ENCODE measurements at places on chromosomes 7 and 10.

DNA sequence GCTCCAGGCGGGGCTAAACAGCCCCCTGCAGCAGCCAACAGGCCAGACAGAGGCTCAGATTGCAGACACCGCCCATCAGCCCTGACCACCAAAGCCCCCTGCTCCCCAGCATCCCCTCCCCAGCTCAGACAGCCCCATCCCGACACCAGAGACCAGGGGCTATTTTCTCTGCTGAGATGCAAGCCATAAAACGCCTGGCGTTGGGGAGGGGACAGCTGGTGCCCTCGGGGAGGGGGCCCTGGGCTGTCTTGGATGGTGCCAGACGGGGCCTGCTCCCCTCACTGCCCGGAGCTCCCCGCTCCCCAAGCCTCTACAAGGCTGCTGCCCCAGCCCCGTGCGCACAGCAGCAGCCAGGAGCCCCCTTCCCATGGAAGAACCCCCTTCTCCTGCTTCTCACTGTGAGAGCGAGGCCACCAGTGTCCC is 31.8 kb downstream of the GET4 start:
- no peak for DNase-seq

- DNase-seq: no peak
Observed at GRCh38 chr7:115937960-115938359, 92.6 kb downstream of the TFEC start.

- no peak for DNase-seq
Observed at GRCh38 chr7:111459757-111460280, 102.5 kb downstream of the IMMP2L start.

DNA sequence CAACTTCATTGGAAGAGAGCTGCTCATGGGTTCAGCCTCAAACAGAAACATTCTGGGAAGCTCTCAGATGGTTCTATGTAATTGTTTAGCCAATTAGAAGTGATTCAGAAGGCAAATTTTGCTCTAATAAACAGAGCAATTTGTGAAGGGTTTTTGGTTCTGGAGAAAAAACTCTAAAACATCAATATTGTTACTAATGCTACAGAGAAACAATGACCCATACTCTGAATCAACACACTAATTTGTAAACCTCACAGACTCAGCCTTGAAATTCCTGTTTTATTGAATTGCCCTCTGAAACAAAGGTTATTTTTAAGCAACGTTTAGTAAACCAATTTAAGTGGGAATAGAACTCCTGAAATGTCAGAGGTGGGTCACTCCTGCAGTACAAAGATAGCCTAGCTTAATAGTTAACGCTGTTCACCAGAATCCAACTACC is 171.6 kb upstream of the SVIL start:
- DNase-seq: no peak

- DNase-seq: no peak
Observed at GRCh38 chr10:131089861-131090260, 221.7 kb downstream of the TCERG1L start.

DNA sequence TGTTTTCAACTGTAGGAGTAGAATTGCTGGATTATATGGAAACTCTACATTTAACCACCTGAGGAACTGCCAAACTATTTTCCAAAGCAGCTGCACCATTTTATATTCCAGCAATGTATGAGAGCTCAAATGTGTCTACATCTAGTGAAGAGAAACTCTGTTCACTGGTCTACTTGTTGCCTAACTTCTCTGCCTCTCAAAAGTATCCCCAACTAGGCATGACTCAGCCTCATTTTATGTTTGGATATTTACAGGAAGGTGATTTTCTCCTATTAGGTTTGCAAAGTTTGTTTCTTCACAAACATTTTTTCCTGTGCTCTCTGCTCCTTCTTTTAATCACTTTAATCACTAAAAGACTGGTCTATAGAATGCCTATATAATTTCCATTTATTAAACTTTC is 37.1 kb upstream of the SRI start:
- DNase-seq: no peak

DNA sequence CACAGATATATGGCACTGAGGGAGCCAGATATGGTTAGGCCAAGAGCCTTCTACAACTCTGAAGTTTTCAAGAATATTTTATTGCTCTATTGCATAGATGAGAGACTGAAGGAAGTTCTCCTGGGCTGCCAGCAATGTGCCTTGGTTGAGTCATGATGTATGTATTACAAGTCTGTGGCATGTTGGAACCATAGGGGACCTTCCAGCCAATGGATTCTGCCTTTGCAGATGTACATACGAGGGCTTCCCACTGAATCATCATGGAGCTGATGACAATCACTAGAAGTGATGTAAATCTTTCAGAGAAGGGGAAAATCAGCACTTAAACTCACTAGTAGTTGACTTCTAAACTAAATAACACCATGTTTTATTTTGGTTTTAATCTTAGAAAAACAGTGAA is 419.5 kb downstream of the PHTF2 start:
- no peak for DNase-seq

- DNase-seq: peak; percentile 62
Observed at GRCh38 chr10:323651-324293, 188.5 kb downstream of the ZMYND11 start.

- DNase-seq: no peak
Observed at GRCh38 chr7:47604496-47604890, 22.6 kb upstream of the TNS3 start.

GRCh38 chr7:1224086-1224716 is 8.5 kb upstream of the UNCX start:
- DNase-seq: no peak

DNA sequence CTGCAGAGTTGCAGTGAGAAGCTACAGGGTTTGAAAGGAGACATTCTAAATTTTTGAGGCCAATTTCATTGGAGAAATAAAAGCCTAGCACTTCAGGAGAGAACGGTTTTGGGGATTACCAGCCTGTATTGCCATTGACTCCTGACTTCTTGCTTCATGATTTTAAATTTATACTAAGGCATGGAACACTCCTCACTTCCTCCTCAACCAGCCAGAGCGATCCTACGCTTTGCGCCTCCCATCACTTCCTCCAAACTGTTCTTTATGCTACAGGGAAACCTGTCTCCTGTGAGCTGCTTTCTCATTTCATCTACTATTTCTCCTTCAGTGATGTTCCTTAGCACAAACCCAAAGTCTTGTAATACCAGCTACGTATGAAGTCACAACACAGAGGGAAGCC is 495.1 kb downstream of the SUGCT start:
- no peak for DNase-seq

DNA sequence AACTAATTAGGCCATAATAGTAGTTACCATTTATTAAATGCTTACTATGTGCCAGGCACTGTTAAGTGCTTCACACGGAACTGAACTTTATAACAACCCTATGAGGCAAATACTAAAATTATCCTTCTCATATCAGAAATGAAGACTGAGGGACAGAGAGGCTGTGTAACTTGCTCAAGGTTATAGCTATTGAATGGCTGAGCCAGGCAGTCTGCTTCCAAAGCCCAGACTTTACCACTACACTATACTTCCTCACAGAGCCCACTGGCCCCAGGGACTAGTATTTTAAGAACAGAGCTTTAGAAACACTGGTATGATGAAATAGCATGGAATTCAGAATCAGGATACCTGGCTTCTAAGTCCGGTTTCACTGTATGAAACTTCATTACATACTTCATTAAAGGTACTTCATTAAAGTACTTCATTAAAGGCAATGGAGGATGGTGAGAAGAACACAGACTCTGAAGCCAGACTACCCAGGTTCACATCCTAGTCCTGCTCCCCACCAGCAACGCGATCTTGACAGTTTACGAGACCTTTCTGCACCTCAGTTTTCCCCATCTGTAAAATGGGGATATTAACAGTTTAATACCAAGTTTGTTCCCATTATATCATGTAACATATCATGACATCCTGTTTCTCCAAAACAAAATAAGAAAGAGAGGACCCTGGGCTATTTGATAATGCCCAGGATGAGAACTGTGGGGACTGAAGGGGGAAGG is 19.6 kb downstream of the ANXA11 start:
- no peak for DNase-seq

- no peak for DNase-seq
Observed at GRCh38 chr7:147436718-147437117, 1153.8 kb upstream of the C7orf33 start.

DNA sequence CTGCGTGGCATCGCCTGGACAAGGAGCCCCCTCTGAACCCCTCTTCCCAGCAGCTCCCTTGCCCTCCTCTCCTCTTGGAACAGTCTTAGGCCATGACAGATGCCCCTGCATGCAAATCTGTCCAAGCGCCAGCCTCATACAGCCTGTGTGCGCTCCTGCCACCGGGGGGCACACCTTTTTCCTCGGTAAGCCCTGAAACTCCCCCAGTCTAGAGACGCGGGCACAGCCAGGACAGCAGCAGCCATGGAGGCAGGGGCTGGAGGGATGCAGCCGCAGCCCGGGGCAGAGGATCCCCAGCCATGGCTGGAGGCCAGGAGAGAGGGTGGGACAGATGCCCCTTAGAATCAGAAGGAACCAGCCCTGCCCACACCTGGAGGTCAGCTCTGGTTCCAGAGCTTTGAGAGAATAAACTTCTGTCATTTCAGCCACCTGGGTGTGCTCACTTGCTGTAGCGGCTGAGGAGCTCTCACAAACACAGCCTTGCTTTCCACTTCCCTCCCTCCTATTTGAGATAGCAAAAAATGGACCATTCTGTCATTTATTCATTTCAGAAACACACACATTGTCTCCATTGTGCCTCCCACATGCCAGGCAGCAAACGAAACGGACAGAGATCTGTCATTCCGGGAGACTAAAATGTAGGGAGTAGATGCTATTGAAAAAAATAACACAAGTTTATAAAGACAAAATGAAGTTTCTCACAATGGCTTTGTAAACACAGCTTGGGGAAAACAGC is 241.5 kb downstream of the WDR37 start:
- DNase-seq: no peak

DNA sequence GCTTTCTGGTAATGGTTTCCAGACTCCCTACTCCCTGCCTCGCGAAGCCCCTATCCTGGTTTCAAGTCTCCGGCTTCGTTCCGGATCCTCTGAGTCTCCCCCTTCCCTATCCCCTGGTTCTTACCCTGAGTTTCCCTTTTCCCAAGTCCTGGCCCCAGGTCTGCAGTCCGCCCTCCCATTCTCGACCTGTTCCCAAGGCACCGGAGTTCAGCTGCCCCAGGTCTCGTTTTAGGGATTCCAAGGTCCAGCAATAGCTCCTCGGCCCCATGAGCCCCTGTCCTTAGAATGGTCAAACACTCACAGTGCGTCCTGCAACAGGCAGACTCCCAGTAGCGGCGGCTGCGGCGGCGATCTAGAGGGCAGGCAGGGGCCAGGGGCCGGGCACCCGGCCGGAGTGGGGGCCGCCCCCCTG is 274 bp downstream of the PITX3 start:
- DNase-seq: no peak

DNA sequence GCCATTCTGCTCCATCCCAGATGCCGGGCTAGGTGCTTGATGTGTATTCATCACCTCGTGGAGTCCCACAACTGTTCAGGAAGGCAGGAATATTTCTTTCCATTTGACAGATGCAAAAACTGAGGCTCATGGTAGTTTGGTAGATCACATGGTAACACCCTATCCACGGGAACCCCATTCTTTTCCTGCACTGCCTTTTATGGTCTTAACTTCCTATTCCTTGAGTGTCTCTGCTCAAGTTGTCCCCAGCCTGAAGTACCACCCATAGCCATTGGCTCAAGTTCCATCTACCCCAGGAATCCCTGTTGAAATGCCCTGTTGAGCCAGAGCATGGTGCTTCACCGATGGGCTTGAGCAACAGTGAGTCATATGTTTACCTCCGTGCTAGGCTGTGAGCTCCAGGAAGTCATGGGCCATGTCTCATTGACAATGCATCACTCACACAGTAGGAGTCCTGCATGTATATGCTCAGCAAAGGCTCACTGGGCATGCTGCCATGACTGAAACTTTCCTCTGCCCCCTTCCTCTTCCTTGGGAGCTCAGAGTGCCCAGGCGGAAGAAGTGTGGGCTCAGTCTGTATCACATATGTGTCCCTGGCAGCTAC is 71.7 kb upstream of the ADAM12 start:
- no peak for DNase-seq

DNA sequence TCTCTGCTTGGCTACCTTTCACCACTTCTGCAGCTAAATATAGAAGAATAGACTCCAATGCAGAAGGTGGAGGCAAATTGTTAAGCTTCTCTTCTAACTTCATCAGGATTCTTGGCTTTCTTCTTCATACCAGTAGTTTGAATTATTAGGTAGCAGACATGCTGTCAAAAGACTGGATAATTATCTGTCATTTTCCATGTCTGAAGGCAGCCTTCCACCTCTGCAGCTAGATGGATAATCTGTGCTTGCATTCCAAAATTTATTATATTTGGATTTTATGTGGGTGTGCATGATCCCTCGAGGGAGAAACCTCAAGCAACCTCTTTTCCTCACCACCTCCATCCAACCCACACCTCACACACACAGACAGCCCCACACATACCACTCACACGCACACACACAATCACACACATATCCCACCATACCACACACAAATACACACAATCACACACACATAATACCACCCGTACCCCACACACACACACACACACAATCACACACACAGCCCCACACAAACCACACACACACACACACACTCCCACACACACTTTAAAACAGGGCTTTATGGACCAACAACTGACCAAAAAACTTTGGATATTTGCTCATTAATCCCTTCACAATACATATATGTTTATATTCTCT is 145.0 kb downstream of the C7orf25 start:
- DNase-seq: no peak

DNA sequence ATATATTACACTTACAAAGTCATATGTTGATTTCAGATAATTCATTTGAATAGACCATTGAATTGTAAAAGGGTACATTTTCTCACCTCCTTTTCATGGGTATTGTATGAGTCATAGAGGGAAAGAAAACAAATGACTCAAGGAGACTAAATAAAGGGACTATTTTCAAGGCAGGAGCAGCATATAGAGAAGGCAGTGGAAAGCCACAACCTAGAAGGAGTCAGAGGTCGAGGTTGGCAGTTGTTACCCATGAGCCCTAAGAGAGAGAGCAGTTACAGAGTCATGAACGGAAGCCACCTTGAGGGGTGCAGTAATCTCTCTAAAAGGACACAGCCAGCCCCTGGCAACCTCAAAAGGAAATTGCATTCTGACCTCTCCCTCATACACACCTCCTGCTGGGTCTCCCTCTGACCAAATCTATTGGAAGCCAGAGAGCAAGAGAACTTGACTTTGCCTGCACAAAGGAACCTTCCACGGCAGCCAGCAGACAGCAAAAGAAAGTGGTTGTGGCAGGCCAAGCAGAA is 137.9 kb downstream of the GRM8 start:
- no peak for DNase-seq

- DNase-seq: peak; percentile 22
Observed at GRCh38 chr7:99473315-99473596, 566 bp downstream of the ZNF789 start.

DNA sequence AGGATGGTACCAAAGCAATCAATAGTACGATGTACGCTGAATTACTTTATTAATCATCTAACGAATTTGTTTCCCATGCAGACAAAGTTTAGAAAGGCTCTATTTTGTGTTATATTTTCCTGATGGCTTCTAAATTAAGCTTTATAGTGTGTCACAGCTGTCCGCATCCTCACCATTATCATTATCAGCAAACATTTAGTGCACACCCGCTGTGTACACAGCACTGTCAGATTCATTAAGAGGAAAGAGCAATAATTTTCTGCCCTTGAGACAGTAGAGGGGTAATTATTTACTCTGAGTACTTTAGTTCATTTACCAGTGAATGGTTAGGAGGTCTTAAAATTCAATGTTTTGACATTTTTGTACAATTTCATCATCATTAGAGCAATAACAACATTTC is 233.3 kb upstream of the PTPRZ1 start:
- no peak for DNase-seq
